ENCODE measurements at places on chromosomes 1 and 21.

- DNase-seq: peak; percentile 37
Observed at GRCh38 chr1:114756009-114756892, 1.5 kb downstream of the CSDE1 start.

GRCh38 chr21:37579356-37579755 is 212.8 kb downstream of the DYRK1A start:
- DNase-seq: no peak

GRCh38 chr1:23555986-23556634 is 3.2 kb downstream of the ID3 start:
- no peak for DNase-seq

DNA sequence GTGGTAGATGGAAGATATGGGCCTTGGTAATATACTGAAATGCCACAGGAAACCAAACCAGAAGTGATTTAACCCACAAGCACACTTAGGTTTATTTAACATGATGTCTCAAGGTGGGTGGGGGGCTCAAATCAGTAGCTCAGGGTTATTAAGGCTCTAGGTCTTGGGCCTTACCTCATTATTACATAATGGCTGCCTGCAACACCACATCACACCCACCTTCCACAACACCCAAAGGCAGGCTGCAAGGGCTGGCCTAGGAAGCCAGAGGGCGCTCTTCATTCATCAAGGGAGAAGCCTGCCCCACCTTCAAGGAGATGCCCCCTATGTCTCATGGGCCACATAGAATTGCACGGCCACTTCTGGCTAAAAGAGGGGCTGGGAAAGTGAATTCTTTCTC is 6.0 kb downstream of the TFF1 start:
- DNase-seq: no peak

GRCh38 chr21:27799861-27800260 is 833.0 kb upstream of the ADAMTS5 start:
- DNase-seq: no peak

- no peak for DNase-seq
Observed at GRCh38 chr21:43797925-43798715, 8.7 kb downstream of the RRP1 start.

- no peak for DNase-seq
Observed at GRCh38 chr21:42161956-42162681, 56.8 kb upstream of the ABCG1 start.

DNA sequence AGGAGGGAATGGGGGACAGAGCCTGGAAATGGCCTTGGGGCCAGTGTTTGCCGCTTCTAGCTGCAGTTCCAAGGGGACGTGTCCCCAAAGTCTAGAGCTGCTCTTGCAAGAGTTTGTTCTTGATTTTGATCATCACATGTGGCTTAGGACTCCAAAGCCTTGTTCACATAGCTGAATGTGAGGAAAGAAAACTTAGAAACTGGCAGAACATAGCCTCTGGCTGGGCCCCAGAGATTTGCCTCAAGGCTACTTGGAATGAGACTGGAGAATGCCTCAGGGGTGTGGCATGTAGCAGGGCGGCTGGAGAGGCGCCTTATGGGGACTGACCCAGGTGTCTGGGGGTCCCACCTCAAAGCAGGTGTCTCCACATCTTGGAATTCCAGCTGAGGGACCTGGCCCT is 2.3 kb downstream of the PDXK start:
- no peak for DNase-seq

- no peak for DNase-seq
Observed at GRCh38 chr1:165288350-165289120, 68.0 kb downstream of the LMX1A start.

GRCh38 chr1:50705699-50706098 is 254.4 kb downstream of the FAF1 start:
- DNase-seq: no peak

All from activated CD4-positive, alpha-beta T cell treated with anti-CD3 and anti-CD28 coated beads, Interleukin-2, amount 50 U/mL, for 16 hours (primary cell).